ENCODE measurements at places on chromosomes 3 and 15.
A peak's percentile ranks its signal among the peaks of the same experiment; 100 is the strongest.

DNA sequence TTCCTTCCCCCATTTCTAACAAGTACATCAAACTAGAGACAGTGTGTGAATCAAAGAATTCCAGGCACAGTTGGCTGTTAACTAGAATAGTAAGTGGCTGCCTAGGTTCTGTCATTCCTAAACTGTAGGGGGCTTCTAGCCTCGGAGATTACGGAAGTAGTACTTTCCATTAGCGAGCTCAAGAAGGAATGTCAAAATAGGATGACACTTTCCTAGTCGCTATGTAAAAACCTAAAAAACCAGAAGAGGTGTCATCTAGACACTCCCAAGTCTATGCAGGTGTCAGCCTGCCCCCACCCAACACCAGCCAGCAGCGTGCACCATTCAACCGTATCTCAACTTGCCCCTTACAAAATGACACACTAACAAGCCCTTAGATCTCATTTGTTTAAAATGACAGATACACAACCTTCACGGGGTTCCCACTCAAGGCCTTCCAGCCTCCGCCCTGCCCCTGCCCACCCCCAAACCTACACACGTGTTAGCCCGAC lies 874 bp downstream of the INO80 start:
- DNase-seq: peak; percentile 35

- no peak for DNase-seq
These were observed 3.4 kb upstream of the PARP14 start for GRCh38 chr3:122677216-122677615.

GRCh38 chr3:4993276-4994143 lies 14.3 kb downstream of the BHLHE40 start:
- DNase-seq: no peak

DNA sequence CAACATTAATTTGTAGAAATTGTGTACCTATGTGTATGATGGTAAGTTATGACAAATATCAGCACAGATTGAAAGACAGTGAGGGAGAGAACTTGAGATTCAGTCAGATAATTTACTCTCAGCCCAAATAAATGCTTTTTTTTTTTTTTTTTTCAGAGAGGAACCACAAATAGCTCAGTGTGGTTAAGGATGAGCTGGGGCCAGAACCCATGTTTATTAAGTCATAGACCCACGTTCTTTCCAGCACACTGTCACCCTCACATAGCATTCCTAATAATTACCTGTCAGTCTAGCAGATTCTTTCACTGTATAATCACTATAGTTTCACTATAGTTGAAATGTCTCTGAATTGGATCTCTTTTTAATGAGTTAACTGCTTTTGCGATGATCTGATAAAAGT lies 246.1 kb downstream of the ZIC1 start:
- DNase-seq: no peak
